Activated CD4-positive, alpha-beta memory T cell treated with anti-CD3 and anti-CD28 coated beads for 36 hours (primary cell): ENCODE measurements at places on chromosomes 3 and 15.
A peak's percentile ranks its signal among the peaks of the same experiment; 100 is the strongest.

DNA sequence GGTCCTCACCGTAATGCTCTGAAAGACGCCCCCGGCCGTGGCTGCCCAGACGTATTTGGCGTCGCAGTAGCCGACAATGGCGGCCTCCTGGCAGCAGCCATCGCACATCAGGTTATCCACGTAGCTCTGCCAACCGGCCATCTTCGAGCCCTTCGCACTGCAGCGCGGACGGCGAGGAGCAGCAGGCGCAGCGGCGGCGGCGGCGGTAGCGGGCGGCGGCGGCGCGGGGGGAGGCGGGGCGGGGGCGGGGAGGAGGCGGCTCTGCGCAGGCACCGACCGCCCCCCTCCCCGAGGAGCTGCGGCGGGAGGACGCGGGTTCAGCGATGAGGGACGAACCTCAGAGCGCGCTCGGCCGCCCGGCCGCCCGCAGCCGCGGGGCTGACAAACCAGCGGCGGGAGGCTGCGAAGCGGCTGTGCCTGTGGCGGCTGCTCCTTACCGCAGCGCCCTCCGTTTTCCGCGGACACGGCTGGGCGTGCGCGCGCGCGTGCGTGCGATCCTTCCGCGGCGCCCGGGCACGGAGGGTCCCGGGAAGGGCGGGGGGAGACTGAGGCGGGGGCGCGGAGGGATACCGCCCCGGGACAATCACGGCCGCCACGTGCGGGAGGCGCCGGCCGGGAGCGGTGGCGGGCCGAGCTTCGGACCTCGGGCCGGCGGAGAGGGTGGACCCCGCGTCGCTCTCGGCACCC lies at the start of gene PFN2:
PFN2 (minus strand) TSS at position 180 of the 687 bp plus-strand sequence; CDS start at position 141, 39 bp downstream.
- peak; percentile 48 for DNase-seq

- DNase-seq, result no peak
Observed at GRCh38 chr3:183073839-183074238, 25.5 kb downstream of the MCCC1 start.

GRCh38 chr3:29268651-29269050 lies 12.2 kb upstream of the RBMS3 start:
- no peak for DNase-seq

DNA sequence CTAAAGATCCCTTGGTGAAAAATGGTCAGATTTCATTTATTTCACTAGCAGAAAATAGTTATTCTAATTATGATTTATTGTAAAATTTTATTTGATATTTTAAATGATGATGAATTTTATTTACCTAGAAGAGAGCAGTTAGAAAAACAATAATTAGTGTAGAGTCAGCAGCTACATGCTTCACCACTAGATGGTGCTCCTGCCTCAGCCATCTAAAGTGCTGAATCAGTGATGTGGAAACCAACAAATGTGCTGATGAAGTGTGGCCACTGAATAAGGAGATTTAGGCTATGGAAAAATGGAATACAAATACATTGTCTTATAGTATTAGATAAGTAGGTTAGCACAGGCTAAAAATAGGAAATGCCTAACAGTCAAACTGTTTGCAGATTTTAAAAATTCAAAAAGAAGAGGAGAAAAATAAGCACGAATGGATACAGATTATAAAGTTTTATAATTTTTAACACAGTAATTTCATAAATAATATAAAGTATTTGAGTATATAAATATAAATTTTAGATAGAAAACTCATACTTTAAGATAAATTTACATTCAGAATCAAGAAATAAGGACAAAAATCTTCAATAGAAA lies 109.8 kb downstream of the PPP2R3A start:
- DNase-seq, result peak; percentile 82

DNA sequence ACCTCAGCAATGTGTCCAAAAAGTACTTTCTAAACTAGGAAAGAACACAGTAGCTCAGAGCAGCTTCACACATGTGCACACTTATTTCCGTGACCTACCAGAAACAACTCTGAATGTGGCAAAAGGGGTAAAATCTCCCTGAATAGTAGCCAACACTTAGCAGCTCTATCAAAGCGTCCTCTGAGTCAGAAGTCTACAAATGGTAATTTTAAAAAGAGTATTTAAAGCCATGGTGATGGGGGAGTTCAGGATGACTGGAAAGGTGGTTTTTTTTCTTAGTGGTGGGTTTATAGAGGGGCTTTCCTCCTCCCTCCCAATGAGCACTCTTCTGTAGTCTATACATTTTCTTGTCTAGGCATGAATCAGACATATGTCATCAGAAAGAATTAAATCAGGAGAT lies 223.8 kb upstream of the PRICKLE2 start:
- no peak for DNase-seq

DNA sequence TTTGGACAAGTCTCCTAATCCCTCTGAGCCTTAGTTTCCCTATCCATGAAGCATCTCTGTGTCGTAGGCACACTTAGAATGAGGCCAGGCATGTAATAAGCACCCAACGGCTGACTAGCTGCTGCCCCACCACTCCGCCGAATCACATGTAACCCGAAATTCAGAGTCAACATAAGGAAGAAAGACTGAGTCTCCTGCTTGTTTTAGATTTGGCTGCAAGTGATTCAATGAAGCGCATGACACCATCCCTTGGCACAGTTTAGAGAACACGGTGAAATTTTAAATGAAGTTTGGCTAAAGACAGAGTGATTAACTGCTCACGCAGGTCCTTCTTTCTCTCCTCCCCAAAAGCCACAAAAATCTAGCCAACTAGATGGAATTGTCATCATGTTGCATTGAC lies 279.2 kb downstream of the TLE3 start:
- no peak for DNase-seq

DNA sequence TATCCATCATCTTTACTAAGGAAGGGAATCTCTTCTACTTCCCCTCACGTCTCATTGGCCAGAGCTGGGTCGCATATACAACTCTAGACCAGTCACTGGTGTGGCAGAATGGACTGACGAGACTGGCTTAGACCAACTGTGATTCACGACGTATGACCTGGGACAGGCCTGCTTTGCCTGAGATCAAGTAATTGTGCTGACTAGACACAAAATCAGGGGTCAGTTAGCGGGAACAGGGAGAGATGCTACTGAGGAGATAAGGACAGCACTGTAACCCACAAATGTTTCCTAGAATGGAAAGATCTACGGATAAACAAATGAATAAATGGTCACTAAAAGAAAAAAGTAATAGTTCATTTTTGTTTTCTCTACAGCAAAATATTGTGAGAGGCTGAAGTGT lies 308.3 kb downstream of the MAGI1 start:
- DNase-seq, result no peak

GRCh38 chr3:48414376-48415250 lies 15.3 kb downstream of the PLXNB1 start:
- DNase-seq, result no peak

DNA sequence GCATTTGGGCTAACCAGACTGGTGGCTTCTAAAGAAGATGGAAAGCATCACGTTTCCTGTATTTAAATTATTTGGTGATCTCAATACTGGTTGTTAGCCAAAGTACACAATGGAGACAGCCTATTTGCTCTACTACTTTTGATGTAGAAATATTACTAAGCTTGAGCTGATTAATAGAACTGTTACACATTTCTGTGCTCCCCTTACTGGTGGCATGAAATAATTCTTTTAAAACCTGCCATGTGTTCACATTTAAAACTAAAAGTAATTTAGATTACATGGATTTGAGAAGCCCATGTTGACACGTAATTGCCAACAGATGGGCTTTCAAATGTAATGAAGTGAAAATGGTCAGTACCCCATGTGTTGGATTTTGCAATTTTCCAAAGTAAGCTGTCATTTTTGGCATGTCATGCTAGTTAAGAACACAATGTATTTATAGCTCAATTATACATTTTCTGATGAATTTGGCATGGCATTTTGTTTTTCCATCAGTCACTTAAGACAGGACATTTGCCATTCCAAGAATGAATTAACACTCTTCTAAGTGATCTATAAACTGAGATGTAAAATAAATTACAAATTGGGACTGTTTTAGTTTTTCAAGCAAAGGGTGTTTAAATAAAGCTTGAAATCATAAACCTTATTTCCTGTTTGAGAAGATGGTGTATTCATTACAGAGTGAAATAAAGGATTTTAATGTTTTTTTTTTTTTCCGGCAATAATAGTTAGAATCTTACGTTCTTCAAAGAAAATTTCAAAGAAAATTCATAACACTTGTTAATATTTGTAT lies 10.8 kb upstream of the RARRES1 start:
- no peak for DNase-seq

DNA sequence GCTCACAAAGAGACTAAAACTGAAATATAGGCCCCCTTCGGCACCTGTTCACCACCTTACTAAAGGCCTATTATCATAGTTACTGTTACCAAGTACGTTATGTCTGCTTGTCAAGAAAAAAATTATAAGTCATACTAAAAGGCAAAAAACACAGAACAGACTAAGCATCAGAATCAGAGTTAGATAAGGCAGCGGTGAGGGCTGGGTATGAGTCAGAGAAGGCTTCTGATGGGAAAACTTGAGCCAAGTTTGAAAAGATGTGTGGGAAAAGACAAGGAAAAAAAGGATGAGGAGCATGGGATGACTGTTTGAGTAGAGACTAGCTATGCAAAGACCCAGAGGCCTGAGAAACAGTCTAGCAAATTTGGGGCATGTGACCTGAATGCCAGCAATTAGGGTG lies 387.2 kb upstream of the SGO1 start:
- DNase-seq, result no peak

DNA sequence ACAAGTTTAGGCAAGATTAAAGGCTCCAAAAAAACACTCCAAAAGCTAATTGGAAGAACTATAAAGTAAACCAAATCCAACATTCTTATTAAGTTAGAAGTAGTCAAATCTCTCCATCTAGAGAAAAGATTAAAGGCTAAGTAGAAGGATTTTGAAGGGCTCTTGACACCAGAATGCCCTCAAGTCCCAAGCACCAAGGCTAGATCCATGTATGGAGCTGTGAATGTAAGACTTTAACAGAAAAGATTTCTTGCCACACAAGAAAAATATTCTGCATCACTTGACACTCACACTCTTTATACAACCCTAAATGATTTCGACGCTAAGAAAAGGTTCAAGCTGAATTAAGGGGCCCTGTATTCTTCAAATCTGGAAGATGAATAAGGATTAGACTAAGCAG lies 345.2 kb downstream of the VGLL3 start:
- no peak for DNase-seq

- DNase-seq, result no peak
Observed at GRCh38 chr15:58952751-58953150, 19.3 kb upstream of the SLTM start.

GRCh38 chr3:185152410-185153170 lies at the start of gene C3orf70:
C3orf70 (minus strand) TSS chr3:185153060; CDS start chr3:185152823, 237 bp downstream.
- DNase-seq, result peak; percentile 32

DNA sequence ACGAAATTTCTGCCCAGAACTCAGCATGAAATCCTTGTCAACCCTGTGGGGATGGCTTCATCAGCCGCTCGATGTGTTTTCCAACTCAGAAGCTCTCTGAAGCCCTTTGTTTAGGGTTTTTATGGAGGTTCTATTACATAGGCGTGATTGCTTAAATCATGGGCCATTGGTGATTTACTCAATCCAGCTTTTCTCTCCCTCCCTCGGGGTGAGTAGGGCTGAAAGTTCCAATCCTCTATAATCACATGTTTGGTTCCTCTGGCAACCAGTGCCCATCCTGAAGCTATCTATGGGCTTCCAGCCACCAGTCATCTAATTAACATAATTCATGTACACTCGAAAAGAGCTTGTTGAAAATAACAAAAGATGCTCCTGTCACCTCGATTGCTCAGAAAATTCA lies 51.6 kb downstream of the GATM start:
- no peak for DNase-seq
